ENCODE measurements at places on chromosomes 1 and 21.

DNA sequence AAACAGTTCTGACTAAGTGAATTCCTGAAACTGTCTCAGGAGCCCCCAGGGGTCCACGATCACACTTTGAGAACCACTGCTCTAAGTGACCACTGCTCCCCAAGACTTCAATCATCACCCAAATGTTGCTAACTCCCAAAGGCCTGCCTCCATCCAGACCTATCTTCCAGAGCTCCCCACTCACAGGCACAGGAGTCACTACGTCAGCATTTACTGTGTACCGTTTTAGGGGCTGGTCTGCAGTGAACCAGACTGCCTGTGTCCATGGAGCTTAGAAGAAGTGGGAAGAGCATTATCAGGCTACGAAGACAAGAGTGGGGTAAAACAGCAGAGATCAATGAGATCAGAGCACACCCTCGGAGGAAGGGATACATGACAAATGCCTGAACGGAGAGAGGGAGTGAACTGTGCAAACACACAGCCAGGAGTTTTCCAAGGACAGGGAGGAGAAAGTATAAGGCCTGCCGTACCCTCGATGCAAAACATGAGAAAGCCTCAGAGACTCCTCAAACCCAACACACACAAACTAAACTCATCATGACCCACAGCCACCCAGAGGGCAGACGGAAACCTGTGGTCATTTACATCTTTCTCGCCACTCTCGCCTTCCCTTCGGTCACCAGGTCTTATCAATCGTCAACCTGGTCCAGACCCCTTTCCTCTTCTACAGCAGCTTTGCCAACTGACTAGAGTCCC, 10.1 kb downstream of the GNB1 start:
- no peak for DNase-seq

DNA sequence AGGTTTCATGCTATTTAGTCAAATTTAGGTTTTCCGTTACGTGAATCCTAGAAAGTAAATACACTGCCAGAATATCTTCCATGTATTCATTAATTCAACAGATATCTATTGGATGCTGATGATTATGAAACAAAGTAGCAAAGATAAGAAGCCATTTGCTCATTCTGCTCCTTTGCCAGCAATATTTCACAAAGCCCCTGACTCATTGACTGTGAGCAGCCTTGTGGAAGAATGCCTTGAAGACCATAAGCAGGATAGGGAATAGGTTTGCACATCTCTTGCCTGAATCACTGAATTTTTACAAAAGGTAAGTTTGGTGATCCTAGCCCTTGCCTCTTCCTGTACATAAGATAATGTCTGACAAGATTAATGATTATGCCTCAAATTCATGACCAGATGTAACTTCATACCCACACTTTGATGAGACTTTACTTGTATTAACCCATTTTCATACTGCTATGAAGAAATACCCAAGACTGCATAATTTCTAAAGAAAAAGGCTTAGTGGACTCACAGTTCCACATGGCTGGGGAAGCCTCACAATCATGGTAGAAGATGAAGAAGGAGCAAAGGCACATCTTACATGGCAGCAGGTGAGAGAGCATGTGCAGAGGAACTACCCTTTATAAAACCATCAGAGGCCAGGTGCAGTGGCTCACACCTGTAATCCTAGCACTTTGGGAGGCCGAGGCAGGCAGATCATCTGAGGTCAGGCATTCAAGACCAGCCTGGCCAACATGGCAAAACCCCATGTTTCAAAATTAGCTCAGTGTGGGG, 1.6 kb upstream of the PIGK start:
- DNase-seq = no peak

- DNase-seq = no peak
These were observed 1.5 kb downstream of the TRNP1 start for GRCh38 chr1:26994787-26995517.

- DNase-seq = no peak
These were observed 91.9 kb downstream of the AK5 start for GRCh38 chr1:77373702-77374101.

- DNase-seq = no peak
These were observed 240.9 kb upstream of the ADGRL2 start for GRCh38 chr1:81559662-81560350.

Data from activated T-cell treated with anti-CD3 and anti-CD28 coated beads for 24 hours (primary cell).